Hindlimb muscle (tissue), 1 donor: ENCODE measurements at places on chromosomes 3 and 15. TPM values are rescaled to one million over a fixed set of nuclear protein-coding genes. Genes with fewer than 3 reads are reported as not detected.

- DNase-seq = peak; percentile 63
Observed at GRCh38 chr15:40340740-40341400, at the start of gene CCDC9B. Gene CCDC9B (minus strand): TSS chr15:40340939. CDS start chr15:40340819, 120 bp downstream.

DNA sequence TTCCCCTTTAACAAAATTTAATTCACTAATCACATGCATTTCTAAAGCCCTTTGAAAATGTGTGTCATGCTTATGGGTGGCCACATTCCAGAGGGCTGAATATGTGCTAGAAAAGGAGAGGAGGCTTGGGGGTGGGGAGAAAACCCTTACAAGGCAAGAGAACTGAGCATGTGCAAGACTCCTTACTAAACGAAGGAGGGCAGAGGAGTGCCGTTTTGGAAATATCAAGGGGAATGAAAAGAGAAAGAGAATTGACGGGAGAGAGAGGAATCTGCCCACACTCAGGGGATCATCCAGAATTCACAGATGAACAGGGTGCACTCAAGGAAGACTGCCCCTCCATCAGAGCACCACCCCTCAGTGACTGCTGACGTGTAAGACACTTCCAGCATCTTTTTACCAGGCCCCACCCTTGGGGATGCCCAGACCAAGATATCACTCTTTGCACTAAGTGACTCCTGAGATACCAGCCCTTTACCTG, 37.9 kb upstream of the TSC22D2 start:
- DNase-seq = peak; percentile 69

DNA sequence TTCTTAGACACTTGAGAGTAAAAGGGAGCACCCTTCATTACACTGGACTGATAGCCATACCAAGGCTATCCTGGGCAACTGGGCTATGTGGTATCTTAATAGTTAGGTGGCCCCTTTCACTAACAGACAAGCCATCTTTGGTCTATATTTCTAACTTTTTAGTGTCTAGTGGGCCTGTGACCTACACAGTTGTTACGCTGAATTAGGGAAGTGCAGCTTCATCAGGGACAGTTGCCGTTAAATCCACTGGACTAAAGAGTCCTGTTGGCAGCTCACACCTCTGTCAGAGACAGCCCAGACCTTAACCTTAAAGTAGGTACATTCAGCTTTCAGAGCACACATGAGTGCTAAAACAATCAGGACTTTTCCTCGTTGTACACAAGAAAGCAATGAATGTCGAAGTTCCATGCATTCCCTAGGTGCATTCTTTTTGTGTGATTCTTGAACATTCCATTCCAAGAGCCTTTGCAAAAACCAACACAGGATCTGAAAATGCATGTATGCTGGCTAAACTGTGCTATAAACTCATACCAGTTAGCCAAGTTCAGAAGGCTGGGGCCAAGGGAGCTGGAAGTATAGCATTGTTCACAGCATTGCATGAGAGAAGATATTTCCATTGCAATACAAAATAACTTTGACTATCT, 230.2 kb upstream of the EIF1B start:
- DNase-seq = peak; percentile 47

DNA sequence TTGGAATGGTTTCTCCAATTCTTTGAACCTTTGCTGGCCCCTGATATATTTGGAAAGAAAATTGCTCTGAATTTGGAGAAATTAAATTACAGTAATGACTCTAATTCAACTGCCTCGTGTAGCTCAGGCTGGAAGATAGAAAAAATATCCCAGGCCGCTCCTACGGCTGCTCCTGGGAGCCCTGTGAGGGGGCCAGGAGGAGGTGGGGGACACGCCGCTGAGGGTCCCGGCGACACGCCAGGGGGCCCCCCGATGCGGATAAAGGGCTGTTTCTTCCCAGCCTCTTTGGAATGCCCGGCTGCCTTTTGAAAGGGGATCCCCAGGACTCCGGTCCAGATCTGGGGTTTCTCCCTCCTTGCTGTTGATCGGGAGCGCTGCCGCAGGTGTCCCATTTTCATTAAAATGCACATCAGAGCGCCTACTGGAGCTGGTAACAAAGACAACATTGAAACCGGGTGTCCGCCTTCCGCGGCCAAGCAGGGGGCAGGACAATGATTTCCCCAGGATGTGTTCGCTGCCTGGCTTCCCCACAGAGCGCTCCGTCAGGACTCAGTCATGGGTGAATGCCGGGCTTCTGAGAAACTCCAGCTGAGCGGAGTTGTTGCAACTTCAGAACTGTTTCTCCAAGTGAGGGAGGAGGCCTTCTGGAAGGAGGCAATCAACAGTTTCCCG, 200.1 kb upstream of the KBTBD8 start:
- DNase-seq = no peak

DNA sequence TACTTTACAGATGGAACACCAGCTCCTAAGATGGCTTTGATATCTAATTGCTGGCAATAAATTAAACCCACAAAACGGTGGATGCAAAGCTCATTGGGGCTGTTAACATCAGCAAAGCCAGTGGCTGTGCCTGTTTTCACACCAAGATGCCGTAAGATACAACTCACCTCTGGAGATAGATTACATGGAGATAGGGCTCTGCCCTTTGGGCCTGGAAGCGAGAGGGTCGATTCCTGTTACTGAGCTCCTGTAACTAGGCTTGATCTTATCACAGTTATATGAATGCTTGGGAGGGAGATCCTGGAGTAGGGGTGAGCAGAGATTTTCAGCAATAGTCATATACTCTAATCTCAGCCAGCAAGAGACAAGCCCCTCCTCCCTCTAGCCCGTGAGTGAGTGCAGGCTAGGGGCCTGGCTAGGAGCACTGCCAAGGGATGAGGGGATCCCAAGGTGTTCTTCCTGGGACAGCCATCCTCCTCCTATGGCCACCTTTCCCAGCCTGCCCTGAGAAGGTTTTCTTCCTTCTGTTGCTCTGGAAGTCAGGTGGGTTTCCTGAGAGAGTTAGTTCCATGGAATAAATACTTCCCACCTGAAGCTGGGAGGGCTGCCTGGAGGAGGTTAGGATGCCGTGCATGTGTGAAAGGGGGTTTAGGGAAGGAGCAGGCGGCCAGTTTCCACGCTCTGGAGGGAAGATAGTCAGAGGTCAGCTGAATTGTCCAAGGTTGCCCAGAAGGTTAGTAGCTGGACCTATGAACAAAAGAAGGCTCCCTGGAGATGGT, 18.1 kb upstream of the DOCK3 start:
- DNase-seq = no peak

- no peak for DNase-seq
Observed at GRCh38 chr3:73475717-73476116, 149.0 kb downstream of the PDZRN3 start.

GRCh38 chr3:72274493-72275330, 489.8 kb upstream of the PROK2 start:
- DNase-seq = no peak

GRCh38 chr3:111726788-111727305, 131.7 kb upstream of the ZBED2 start:
- no peak for DNase-seq

DNA sequence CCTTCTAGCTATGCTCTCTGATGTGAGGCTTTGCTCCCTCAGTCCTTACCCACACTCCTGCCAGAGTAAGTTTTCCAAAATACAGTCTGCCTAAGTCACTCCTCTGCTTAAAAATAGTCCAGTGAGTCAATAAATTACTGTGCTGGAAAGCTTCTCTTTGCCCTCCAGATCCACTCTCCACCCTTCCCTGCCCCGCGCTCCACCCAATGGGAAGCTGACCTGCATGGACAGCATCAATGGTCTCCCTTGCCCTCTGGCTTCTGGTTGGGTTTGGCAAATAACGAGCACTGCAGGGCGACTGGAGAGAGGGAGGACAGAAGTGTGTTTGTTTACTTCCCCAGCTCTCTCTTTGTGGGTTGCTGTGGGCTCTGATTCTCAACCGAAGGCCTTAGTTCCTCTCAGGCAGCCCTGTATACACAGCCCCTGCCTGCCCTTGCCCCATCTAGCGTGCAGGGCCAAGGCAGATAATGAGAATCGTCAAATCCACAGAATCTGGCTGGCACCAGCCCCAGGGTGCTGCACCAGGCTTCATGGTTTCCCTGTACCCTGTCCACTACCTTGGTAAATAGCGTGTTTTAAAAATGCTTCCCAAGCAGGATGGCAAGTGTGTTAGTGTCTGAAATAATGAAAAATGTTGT, 110.4 kb downstream of the ADAMTSL3 start:
- no peak for DNase-seq

- no peak for DNase-seq
Observed at GRCh38 chr3:32719335-32719734, 34.3 kb downstream of the CNOT10 start.

GRCh38 chr3:183315739-183316138, 62.7 kb downstream of the B3GNT5 start:
- no peak for DNase-seq

- no peak for DNase-seq
Observed at GRCh38 chr3:195692781-195693427, 27.9 kb upstream of the MUC20 start.

GRCh38 chr15:91801836-91802534, 51.5 kb upstream of the SLCO3A1 start:
- no peak for DNase-seq

- no peak for DNase-seq
Observed at GRCh38 chr15:78056714-78057269, 20.7 kb downstream of the TBC1D2B start.

- no peak for DNase-seq
Observed at GRCh38 chr15:57583720-57584119, 8.0 kb upstream of the MYZAP start.

- peak; percentile 23 for DNase-seq
Observed at GRCh38 chr3:161372321-161373260, 1.3 kb upstream of the SPTSSB start.

DNA sequence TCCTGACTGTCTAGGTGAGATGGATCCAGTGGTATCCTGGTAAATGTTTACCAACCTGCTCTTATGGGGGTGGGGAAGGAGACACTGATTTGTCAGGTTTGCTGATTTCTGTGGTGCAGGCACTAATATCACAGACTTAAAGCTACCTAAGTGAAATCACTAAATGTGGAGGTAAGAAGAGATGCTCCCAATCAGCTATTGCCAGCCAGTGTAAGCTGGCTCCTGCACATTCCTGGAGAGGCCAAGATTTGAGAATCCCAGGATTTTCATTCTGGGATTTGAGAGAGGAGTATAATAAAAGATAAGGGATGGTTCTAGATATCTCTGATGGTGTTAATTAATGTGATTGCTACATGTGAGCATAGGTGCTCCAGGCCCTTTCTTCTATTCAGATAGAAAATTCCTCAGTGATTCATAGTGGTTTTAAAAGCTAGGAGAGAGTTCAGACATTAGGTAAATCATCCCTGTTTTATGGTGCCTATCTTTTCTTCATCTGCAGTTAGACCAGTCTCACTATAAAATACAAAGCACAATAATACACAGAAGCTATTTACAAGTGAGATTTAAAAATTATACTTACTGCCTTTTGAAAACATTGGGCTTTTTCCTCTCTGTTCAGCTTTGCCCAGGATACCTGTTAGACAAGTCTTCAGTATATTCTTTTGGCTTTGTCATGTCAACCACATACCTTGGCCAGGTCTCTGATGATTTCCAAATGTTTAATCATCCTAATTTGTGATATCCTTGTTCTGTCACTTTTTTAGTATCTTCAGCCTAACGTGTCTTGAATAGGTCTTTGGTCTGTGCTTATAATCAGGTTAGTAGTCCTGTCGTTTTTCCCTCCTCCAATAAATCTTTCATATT, 90.9 kb downstream of the MBNL1 start:
- no peak for DNase-seq

DNA sequence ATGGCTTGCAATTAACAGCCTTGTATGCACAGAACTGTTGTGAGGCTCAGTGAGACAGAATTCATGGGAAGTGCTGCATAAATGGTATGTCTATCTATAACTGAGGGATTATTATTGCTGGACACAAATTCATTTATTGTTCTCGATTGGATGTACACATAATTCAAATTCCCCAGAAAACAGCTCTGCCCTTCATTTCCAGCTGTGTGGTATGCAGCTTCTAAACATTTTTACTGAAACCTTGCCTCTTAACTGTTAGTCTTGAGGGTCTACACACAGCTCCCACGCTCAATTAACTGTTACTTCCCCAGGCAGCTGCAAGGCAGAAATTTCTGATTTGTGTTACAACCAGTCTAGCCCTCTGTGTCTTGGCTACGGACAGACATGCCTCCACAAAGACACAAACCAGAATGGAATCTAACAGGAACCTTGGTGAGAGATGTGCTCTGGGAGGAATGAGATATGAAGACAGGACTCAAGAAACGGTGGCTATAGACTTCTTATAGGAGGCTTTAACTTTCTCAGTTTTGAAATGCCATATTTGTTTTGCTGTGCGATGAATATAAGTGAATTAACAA, 139.7 kb upstream of the TBL1XR1 start:
- no peak for DNase-seq

- no peak for DNase-seq
Observed at GRCh38 chr3:35624698-35625097, 14.6 kb upstream of the ARPP21 start.

The PLA2G4D gene
- 0.08 TPM for polyA plus RNA-seq

The BFSP2 gene
- polyA plus RNA-seq = not detected

The CPA3 gene
- 1.1 TPM for polyA plus RNA-seq

The THSD4 gene
- 17.5 TPM for polyA plus RNA-seq

The HYAL2 gene
- 39.2 TPM for polyA plus RNA-seq

The ITIH1 gene
- polyA plus RNA-seq = 0.13 TPM

The FGD5 gene
- 20.1 TPM for polyA plus RNA-seq

The PTPN23 gene
- polyA plus RNA-seq = 28.3 TPM

The PLA2G4F gene
- 0.35 TPM for polyA plus RNA-seq

The TNFSF10 gene
- polyA plus RNA-seq = 7.5 TPM

The CILP gene
- 20.6 TPM for polyA plus RNA-seq
